ENCODE measurements at places on chromosomes 1 and 21.

DNA sequence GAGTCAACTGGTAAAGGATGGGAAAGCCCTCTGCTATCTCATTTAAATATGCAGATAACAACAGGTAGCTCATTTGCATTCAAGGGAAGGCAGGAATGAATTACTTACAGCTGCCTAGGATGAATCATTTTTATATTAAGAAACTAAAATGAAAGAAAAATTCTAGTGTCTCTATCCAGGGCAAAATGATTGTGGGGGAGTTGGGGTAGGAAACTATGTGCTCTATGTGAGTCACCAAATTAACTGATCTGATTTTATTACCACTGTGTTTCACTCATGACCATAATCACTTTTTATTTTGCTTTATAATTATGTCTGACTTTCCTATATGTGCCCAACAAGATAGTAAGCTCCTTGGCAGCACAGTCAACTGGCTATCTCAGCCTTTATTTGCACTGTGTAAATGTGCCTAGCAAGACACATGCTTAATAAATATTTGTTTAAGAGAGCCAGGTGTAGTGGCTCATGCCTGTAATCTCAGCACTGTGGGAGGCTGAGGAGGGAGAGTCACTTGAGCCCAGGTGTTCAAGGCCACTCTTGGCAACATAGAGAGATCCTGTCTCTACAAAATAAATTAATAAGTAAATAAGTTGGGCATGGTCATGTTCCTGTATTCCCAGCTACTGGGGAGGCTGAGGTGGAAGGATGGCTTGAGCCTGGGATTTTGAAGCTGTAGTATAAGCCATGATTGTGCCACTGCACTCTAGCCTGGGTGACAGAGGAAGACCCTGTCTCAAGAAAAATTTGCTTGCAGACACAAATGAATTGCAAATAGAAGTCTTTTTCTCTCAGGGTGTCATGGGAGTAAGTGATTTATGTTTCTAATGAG lies 84.1 kb downstream of the SPAG17 start:
- DNase-seq, result no peak

- DNase-seq, result no peak
These were observed 160.8 kb upstream of the C1orf174 start for GRCh38 chr1:4060850-4061249.

DNA sequence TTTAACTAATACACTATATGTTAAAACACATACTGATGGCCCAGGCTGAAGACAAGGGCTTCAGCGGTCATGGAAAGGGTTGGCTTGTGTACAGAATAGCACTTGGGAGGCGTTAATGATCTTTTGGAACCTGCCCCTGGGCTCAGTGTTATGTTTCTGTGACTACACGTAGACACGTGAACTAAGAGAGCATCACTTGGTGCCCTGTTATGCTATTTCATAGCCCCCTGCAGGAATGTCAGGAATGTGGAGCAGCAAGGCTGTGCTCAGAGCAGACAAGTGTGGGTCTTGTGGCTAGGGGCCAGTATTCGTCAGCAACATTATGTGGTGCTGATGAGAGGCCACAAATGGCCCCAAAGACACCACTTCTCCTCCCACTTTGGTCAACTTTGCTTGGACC lies 132.4 kb downstream of the MAP3K21 start:
- DNase-seq, result no peak

GRCh38 chr1:203557390-203557789 lies 63.4 kb downstream of the OPTC start:
- DNase-seq, result no peak

DNA sequence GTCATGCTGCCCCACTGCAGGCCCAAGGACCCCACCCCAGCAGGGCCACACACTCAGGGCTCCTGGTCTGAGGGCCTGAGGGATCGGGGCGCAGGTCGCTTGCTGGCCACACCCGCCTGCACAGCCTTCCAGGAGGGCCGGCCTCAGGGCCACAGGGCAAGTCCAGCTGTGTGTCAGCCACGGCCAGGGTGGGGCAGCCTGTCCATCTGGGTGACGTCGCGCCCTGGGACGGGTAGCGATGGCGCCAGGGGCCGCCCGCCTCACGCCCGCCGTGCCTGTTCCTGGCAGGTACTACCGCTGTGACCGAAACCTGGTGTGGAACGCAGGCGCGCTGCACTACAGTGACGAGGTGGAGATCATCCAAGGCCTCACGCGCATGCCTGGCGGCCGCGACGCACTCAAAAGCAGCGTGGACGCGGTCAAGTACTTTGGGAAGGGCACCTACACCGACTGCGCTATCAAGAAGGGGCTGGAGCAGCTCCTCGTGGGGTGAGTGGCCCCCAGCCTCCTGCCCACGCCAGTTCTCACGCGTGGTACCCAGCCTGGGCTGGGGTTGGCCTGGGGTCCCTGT lies 2.5 kb downstream of the COL6A1 start:
- DNase-seq, result no peak

- DNase-seq, result no peak
These were observed 34.5 kb downstream of the TMPRSS15 start for GRCh38 chr21:18369115-18369514.

DNA sequence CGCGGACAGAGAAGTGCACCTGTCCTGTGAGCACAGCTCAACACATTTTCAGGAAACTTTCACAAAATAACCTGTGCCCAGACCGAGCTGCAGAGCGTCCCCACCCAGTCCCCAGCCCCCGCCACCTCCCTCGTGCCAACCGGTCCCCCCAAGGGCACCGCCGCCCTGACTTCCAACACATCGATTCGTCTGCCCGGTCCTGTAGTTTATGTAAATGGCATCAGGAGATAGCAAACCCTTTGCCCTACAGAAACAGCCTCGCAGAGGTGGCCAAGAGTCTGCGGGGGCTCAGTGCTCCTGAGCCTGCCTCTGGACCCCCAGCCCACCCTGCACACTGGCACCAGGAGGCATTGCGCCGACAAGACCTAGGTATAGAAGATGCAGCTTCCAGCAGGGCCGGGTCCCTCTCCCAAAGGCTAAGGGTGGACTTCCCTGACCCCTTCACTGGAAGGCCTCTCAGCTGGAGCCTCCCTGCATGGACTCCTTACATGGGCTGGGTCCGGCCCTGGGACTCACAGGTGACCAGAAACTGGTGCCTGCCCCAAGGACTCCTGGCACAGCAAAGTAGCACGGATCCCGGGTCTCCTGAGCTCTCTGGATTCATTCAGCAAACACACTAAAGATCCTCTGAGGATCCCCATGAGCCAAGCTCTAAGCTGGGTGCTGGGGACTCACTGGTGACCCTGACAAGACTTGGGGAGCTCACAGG lies 6.6 kb upstream of the PLEKHG5 start:
- no peak for DNase-seq

- no peak for DNase-seq
These were observed 378 bp upstream of the NUP210L start for GRCh38 chr1:154155251-154155650.

GRCh38 chr1:185600641-185601040 lies 133.6 kb upstream of the HMCN1 start:
- no peak for DNase-seq

GRCh38 chr1:19596065-19596713 lies 47.9 kb upstream of the NBL1 start:
- no peak for DNase-seq

GRCh38 chr1:185487936-185488335 lies 170.9 kb upstream of the IVNS1ABP start:
- DNase-seq, result peak; percentile 36

- no peak for DNase-seq
These were observed 101.3 kb upstream of the C1orf21 start for GRCh38 chr1:184285401-184286087.

GRCh38 chr1:220767312-220768125 lies 19.2 kb upstream of the MTARC1 start:
- peak; percentile 19 for DNase-seq

DNA sequence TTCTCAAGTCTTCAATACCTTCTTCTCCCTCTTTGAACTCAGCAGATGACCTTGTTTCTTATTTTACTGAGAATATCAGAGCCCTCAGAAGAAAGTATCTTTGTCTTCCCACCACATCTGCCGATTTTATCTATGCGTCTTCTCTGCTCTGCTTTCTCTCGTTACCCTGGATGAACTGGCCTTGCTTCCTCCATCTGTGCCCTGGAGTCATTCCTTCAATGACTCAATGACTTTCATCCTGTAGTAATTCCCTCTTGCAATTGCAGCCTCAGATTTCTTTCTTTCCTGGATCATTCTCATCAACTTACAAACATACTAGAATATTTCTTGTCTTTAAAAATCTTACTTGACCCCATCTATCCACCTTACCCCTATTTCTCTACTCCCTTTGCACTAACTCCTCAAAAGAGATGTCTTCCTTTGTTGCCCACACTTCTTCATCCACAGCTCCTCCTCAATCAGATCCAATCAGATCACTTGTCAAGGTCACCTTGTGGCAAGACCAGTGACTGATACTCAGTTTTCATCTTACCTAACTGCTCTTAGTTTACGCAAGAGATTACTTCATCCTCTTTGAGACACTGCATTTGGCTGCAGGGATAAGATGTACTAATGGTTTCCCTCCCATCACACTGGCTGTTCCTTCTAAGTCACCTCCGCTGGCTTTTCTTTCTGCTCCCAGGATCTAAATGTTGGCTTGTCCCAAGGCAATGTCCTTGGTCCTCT lies 8.2 kb upstream of the TGFBR3 start:
- DNase-seq, result no peak
